ENCODE measurements at places on chromosomes 11 and 22. TPM values are rescaled to one million over a fixed set of nuclear protein-coding genes. Genes with fewer than 3 reads are reported as not detected.

The FIBIN gene
- total RNA-seq = not detected

The C22orf31 gene
- total RNA-seq = not detected

The TCIRG1 gene
- total RNA-seq = 50.6 TPM

The ADAMTS8 gene
- total RNA-seq = not detected

The BRSK2 gene
- 0.20 TPM for total RNA-seq

The IFT27 gene
- total RNA-seq = 13.7 TPM

The IL17REL gene
- 0.04 TPM for total RNA-seq

The HEPACAM gene
- not detected for total RNA-seq

The TMEM132A gene
- 55.7 TPM for total RNA-seq

The NUDT8 gene
- total RNA-seq = 16.3 TPM

The CSNK1E gene
- 124 TPM for total RNA-seq

The OR52I2 gene
- total RNA-seq = not detected

The PARVG gene
- total RNA-seq = not detected

The ACRV1 gene
- total RNA-seq = not detected

The SLC35E4 gene
- 29.7 TPM for total RNA-seq

The ART1 gene
- not detected for total RNA-seq

The DGCR6 gene
- total RNA-seq = 0.26 TPM

The DLG2 gene
- 0.42 TPM for total RNA-seq

The PKDREJ gene
- total RNA-seq = 0.04 TPM

The ZP1 gene
- not detected for total RNA-seq

The INS gene
- total RNA-seq = not detected

The C22orf42 gene
- total RNA-seq = not detected

The OR5A1 gene
- total RNA-seq = not detected

The RIN1 gene
- total RNA-seq = 4.7 TPM

The CHRDL2 gene
- total RNA-seq = not detected

All from pulmonary artery endothelial cell (primary cell).